ENCODE measurements at places on chromosomes 16 and 17.

DNA sequence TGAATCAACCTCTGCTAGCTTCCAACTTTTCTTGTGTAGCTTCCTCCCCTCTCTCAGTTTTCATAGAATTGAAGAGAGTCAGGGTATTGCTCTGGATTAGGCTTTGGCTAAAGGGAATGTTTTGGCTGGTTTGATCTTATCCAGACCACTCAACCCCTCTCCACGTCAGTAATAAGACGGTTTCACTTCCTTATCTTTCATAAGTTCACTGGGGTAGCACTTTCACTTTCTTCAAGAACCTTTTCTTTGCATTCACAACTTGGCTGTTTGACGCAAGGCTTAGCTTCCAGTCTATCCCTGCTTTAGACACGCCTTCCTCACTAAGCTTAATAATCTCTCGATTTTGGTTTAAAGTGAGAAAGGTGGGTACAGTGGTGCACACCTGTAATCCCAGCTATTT is 29.7 kb upstream of the OR1A2 start:
- DNase-seq: no peak

DNA sequence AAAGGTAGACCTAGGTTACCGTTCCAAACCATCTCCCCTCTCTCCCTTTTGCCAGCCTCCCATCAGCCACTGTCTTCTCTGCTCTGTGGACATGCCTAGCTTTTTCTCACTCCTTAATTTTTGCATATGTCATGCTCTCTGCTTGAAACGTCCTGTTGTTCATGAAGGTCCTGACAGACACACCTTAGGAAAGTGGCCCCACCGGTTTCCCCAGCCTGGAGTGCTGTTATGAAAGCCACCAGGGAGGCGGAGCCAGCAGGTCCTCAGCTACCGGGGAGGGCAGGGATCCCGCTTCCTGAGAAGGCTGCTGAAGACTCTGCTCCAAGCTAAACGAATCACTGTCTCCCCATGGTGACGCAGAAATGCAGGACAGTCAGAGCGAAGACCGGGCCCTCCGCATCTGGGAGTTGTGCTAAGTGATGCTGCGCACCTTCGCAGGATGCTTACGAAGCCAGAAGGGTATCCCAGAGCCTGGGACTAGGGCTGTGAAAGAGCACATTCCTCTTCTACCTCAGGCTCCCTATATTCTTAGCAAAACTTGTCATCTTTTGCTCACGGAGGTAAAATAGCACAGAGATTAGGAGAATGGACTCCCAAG is 2.3 kb upstream of the SLC16A11 start:
- peak; percentile 92 for DNase-seq

DNA sequence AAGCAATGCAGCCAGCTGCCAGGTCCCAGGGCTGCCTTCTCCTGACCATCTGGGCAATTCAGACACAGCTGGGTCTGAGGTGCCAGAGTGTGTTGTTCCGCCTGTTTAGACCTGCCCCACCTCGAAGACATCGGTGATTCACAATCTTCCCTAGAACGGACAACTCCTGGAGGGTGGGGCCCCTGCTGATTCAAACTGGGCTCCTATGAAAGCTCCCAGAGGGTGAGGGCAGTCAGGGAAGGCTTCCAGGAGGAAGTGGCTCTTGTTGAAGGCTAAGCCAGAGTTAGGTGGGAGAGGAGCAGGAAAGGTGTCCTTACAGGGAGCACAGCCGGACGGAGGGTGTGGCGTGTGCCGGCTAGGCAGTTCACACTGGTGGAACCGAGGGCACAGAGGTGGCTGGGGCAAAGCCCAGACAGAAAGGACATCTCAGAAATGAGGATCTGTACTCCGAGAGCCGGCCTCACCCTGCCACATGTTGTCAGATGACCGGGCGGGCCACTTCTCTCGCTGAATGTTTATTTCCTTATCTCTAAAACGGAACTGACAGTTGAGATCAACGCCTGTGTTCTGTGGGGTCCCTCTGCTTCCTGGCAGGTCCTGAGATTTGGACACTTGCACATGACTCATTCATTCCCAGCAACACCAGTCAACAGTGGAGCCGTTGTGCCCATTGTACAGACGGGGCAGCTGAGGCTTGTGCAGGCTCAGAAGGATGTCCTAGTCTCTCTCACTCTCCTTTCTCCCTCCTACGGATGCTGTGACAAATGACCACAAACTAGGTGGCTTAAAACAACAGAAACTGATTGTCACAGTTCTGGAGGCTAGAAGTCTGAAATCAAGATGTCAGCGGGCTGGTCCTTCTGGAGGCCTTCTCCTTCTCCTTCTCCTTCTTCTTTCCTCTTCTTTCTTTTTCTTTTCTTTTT is 26.9 kb upstream of the LITAF start:
- DNase-seq: no peak

DNA sequence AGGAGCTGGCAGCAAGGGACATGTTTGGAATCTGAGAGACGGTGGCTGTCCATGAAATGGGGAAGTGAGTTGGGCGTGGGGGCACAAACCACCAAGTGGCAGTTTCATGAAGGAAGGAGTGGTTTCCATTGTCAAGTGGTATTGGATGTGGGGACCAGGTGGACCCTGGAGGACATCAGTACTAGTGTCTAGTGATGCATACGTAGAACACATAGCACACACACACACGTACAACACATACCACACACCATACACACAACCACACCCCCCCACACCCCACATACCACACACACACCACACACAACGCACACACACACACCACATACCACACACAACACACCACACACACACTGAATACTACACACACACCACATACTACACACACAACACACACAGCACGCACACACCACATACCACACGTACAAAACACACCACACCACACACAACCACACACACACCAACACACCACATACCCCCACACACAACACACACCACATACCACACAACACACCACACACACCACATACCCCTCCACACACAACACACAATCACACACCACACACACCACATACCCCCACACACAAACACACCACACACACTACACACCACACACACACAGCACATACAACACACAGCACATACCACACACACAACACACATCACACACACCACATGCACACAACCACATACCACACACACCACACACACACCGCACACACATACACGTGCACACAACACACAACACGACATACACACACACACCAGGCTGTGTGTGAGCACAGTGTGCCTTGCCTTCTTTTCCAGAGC is 41.1 kb upstream of the GSE1 start:
- no peak for DNase-seq

GRCh38 chr16:75413951-75414350 is 19.4 kb downstream of the CFDP1 start:
- DNase-seq: no peak

GRCh38 chr16:24130494-24131085 is 125.5 kb upstream of the CACNG3 start:
- DNase-seq: no peak
